ENCODE measurements at places on chromosomes 2 and 18. TPM values are rescaled to one million over a fixed set of nuclear protein-coding genes. Genes with fewer than 3 reads are reported as not detected.

SLC16A14 gene
- total RNA-seq = not detected

HDHD2 gene
- total RNA-seq = 93.7 TPM

YES1 gene
- 42.4 TPM for total RNA-seq

CTAGE1 gene
- total RNA-seq = not detected

MERTK gene
- 17.5 TPM for total RNA-seq

OSBPL6 gene
- 0.29 TPM for total RNA-seq

IDH1 gene
- total RNA-seq = 100.0 TPM

AMER3 gene
- 0.55 TPM for total RNA-seq

RBKS gene
- not detected for total RNA-seq

GALR1 gene
- total RNA-seq = 0.55 TPM
